ENCODE measurements at places on chromosomes 2 and 18. TPM values are rescaled to one million over a fixed set of nuclear protein-coding genes. Genes with fewer than 3 reads are reported as not detected.

The CYP26B1 gene
- total RNA-seq: not detected

GRCh38 chr2:15580451-15580850 lies 11.2 kb upstream of the DDX1 start:
- no peak overlapping the region for H3K27ac ChIP-seq
- H3K4me3 ChIP-seq: no peak overlapping the region
- peaks cover 1% of the 10 kb centered on the region for H3K4me1 ChIP-seq
- peaks cover 2% of the 10 kb centered on the region for H3K27me3 ChIP-seq
- DNase-seq: no peak

- H3K36me3 ChIP-seq: peaks cover 4% of the 10 kb centered on the region
- no peak overlapping the region for H3K27ac ChIP-seq
- H3K27me3 ChIP-seq: peaks cover 10% of the 10 kb centered on the region
- no peak overlapping the region for H3K4me3 ChIP-seq
These were observed 195.8 kb upstream of the FN1 start for GRCh38 chr2:215631696-215632095.

GRCh38 chr2:78978340-78978739 lies 47.2 kb upstream of the REG3G start:
- no peaks in the 10 kb centered on the region for H3K27me3 ChIP-seq
- H3K4me3 ChIP-seq: no peak overlapping the region
- DNase-seq: no peak
- H3K27ac ChIP-seq: no peak overlapping the region
- H3K4me1 ChIP-seq: no peaks in the 10 kb centered on the region
- no peaks in the 10 kb centered on the region for H3K36me3 ChIP-seq

The ERFE gene
- total RNA-seq: not detected

GRCh38 chr2:76464310-76464709 lies 753.6 kb upstream of the GCFC2 start:
- H3K36me3 ChIP-seq: no peaks in the 10 kb centered on the region
- H3K27ac ChIP-seq: no peak overlapping the region
- no peak for DNase-seq
- H3K4me1 ChIP-seq: no peaks in the 10 kb centered on the region

DNA sequence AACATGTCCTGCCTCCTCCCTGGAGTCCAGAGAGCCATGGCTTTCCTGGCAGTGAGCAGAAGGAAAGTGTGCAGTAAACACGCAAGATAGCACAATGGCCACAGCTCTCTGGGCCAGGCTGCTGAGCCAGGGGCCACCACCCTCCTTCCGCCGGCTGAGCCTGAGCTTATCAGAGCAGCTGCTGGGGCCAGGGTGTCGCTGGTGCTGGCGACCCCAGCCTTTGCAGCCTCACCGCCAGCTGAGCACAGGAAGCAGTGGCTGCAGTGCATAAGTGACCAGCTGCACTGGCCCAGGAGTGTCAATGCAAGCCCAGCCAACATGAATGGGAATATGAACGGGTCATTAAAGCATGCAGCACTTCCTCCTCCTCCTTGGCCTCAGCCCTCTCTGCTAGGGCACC lies 172.0 kb downstream of the ZFP36L2 start:
- no peak overlapping the region for H3K27ac ChIP-seq
- peaks cover 21% of the 10 kb centered on the region for H3K27me3 ChIP-seq
- H3K4me1 ChIP-seq: peaks cover 22% of the 10 kb centered on the region

The DUSP2 gene
- total RNA-seq: 47.7 TPM

DNA sequence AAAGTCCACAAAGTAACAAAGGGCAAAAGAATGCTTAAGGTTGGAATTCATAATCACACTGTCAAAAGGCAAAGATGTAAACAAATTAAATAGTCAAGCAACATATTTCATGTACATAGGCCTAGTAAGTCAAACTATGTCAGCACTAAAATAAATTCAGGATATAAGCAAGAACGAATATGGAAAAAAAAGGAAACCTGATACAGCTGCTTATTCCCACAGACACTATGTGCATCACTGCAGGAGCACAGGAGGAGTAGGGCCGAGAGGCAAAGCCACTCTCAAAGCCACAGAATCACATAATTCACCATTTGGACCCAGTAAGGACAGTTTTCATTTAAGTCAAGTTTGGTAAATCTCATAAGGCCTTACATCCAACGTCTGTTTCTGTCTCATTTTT lies 116.6 kb downstream of the SATB2 start:
- H3K27ac ChIP-seq: no peak overlapping the region
- DNase-seq: no peak
- H3K36me3 ChIP-seq: no peaks in the 10 kb centered on the region
- no peak overlapping the region for H3K4me3 ChIP-seq

DNA sequence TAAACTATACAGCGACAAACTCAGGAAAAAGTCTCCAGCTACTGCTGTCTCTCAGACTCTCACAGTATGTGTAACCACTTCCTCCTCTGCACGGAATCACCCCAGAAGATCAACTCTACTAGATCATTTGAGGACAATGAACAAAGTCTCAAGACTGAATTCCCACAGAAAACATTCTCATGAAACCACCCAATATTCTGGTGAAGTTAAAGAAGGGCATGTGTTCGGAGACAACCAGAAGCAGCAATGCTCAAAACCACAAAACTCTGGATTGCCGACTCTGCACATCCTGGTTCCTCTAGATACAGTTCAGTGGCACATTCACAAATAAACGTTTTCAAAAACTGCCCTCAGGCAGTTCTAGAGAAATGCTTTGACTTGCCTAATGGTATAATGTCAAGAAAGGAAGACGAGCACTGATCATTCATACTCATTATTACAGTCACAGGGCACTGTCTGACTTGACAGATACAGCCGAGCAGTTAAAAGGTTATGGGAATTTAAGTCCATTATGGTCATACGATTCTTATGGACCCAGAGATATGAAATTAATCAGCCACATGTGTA lies 91.9 kb upstream of the STK17B start:
- H3K36me3 ChIP-seq: peaks cover 8% of the 10 kb centered on the region
- DNase-seq: no peak
- H3K27me3 ChIP-seq: no peaks in the 10 kb centered on the region
- peak overlapping the region; percentile 92 for H3K27ac ChIP-seq

DNA sequence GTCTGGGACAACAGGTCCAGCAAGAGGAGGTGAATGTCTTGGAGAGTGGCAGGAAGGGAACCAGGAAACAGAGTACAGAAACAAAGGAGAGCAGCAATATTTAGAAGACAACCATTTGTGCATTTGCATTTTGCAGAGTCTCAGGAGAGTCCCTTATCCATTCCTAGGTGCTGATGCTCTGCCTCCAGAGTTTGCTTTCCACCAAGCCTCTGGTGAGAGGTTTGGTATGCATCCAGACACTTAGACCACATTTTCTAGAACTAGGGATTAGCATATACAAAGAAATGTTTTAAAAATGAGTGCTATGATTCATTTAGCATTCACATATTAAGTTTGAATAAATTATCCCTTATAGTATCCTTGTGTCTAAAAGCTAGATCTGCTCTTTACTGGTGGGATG lies 18.5 kb upstream of the LRATD1 start:
- no peaks in the 10 kb centered on the region for H3K36me3 ChIP-seq
- no peak overlapping the region for H3K27ac ChIP-seq
- no peaks in the 10 kb centered on the region for H3K27me3 ChIP-seq
- H3K4me3 ChIP-seq: no peak overlapping the region
- H3K4me1 ChIP-seq: no peaks in the 10 kb centered on the region
- DNase-seq: no peak

The RRM2 gene
- 355 TPM for total RNA-seq

DNA sequence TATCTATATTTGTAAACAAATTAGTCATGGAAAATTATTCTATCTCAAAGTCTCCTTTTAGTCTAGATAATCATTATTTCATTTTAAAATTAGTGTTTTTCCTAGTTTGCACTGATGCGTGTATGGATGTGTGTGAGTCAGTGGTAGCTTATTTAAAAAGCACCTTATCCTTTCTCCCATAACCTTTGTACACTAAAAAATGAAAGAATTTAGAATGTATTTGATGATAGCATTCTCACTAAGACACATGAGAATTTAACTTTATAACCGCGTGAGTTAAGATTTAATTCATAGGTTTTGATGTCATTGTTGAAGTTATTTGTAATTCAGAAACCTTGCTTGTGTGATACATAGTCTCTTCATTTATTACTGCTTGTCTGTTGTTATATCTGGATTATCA lies 81.7 kb downstream of the ACSL3 start:
- no peak overlapping the region for H3K4me3 ChIP-seq
- H3K36me3 ChIP-seq: peaks cover 16% of the 10 kb centered on the region
- no peaks in the 10 kb centered on the region for H3K27me3 ChIP-seq
- peaks cover 2% of the 10 kb centered on the region for H3K4me1 ChIP-seq

- no peaks in the 10 kb centered on the region for H3K36me3 ChIP-seq
- DNase-seq: no peak
- no peaks in the 10 kb centered on the region for H3K4me1 ChIP-seq
- no peak overlapping the region for H3K27ac ChIP-seq
These were observed 15.5 kb upstream of the OTX1 start for GRCh38 chr2:63035169-63035568.

DNA sequence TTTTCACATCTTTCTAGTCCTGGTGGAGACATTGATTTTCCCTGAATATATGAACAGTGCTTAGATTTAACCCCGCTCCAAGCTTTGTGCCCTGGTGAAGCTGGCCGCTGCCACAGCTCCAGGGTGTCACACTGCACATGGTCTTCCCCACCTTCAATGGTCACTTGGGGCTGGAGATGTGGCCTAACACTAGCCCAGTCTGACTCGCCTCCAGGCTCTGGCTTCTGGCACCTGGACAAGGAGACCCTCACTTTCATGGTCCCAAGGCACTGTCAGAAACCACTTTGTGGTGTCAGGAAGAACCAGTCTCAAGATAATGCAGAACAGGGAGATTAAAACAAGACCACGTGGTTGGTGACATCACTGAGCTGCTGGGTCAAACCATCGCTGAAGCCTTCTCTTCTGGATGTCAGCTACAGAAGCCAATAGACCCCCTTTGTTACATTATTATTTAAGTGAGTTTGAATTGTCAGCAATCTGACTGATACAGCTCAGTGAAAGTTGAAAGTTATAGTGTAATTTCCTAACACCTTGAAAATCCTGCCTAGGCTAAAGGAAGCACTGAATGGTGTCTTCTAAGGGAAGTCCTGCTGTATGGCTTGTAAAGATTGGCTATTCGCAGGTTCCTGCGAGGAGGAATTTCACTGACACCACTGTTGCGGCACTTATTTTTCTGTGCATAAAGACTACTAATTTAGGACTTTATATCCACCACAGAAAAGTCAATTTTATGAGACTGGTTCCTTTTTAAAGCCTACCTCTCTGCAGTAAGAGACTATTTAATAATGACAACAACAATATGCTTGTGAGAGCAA lies 55.0 kb upstream of the CTDP1 start:
- no peak for DNase-seq
- no peak overlapping the region for H3K4me3 ChIP-seq
- no peak overlapping the region for H3K27ac ChIP-seq
- peaks cover 3% of the 10 kb centered on the region for H3K4me1 ChIP-seq
- peaks cover 13% of the 10 kb centered on the region for H3K27me3 ChIP-seq
- no peaks in the 10 kb centered on the region for H3K36me3 ChIP-seq

DNA sequence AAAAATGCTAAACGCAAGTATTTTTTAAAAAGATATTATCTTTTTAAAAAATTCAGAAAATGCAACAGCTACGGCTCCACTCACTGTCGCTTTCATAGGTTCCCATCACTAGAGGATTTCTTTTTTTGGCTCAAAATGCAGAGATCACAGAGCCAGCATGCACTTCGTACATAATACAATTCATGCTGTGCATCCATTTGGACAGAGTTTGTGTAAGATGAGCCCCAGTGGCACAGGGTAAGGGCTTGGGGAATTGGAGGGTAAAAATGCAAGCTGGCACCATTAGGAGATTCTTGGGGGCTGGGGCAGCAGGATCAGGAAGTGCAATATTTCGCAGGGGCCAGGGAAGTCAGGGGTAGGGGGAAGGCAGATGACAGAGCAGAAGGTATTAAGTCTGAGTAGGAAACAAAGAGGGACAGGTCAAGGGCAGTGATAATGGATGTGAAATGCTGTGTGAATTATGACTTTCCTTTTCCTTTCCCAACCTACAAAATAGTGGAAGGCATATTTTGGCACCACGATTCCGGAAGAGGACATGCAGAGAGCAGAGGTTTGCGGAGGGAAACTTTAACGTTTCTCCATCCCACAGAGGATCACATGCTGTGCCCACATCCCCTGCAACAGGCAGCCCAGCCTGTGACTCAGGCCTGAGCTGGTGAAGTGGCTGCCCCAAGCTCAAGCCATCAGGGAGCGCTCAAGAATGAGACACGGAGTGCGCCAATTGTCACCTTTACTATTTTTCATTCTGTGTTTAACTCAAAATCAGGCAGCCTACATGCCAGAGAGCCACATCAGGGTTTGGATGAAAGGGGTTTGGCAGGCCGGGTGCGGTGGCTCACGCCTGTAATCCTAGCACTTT lies 4.7 kb downstream of the CAPG start:
- peak overlapping the region; percentile 73 for H3K4me3 ChIP-seq
- DNase-seq: peak; percentile 72
- H3K4me1 ChIP-seq: peaks cover 45% of the 10 kb centered on the region
- H3K27me3 ChIP-seq: no peaks in the 10 kb centered on the region
- peaks cover 46% of the 10 kb centered on the region for H3K36me3 ChIP-seq
- H3K27ac ChIP-seq: peak overlapping the region; percentile 90

GRCh38 chr2:65500310-65501040 lies 68.1 kb upstream of the SPRED2 start:
- no peak for DNase-seq
- H3K27me3 ChIP-seq: peaks cover 5% of the 10 kb centered on the region
- no peak overlapping the region for H3K4me3 ChIP-seq
- H3K4me1 ChIP-seq: no peaks in the 10 kb centered on the region
- no peaks in the 10 kb centered on the region for H3K36me3 ChIP-seq

DNA sequence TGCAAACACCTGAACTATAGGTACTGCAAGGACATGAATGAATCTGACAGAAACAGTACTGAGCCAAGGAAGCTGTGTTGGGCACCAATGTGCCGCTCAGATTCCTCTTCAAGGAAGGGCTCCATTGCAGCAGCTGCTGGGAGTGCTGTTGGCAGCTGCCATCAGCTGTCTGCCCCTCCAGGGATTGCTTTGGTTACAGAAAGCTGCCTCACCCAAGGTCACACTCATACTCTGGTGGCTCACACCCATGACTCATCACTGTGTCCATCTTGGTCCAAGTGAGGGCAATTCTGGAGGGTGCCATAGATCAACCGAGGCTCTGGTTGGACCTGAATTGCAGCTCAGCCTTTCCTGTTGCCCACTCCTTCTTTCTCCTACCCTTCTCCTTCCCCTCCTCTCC lies 24.4 kb upstream of the TRPM8 start:
- H3K27ac ChIP-seq: no peak overlapping the region
- no peaks in the 10 kb centered on the region for H3K4me1 ChIP-seq
- no peak for DNase-seq
- H3K27me3 ChIP-seq: peaks cover 22% of the 10 kb centered on the region
- no peaks in the 10 kb centered on the region for H3K36me3 ChIP-seq

- H3K4me1 ChIP-seq: peaks cover 32% of the 10 kb centered on the region
- peak overlapping the region; percentile 83 for H3K27ac ChIP-seq
- no peak for DNase-seq
- H3K4me3 ChIP-seq: no peak overlapping the region
These were observed 11.8 kb downstream of the CEP68 start for GRCh38 chr2:65067806-65068553.

DNA sequence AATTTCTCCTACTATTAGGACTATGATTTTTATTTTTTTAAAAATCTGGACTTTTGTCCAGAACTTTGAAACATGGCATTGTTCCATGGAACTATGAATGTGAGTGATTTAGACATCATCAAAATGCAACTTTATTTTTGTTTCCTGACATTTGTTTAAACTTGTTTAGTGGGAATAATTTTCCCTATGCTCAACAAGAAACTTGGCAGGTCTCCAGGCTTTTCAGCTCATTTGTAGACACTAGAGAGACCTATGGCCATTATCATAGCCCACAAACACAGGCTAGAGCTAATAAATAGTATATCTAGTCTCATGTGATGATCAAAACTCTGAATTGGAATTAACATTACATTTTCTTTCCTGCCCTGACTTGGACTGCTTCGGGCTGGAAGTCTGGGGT lies 145.1 kb upstream of the CELF4 start:
- no peaks in the 10 kb centered on the region for H3K27me3 ChIP-seq
- no peaks in the 10 kb centered on the region for H3K36me3 ChIP-seq
- no peak for DNase-seq
- H3K27ac ChIP-seq: no peak overlapping the region
- H3K4me1 ChIP-seq: no peaks in the 10 kb centered on the region
